Activated CD8-positive, alpha-beta memory T cell treated with anti-CD3 and anti-CD28 coated beads for 48 hours (primary cell): ENCODE measurements at places on chromosomes 13 and 19.

DNA sequence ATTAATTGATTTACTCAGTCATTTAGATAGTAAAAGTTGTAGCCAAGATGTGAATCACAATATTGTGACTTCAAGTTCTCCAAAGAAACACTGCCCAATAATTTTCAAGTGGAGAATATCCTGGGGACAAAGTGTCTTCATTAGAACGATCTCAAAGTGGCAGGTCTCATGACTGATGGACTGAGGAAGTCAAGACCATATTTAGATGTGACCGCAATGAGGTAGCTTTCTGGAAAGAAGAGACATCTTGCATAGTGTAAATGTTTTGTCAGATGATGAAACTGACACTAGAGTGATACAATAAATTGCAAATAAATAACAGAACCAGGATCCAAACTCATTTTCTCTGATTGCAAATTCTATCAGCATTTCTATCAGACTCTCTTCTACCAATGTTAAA is 1476.9 kb downstream of the EFNB2 start:
- no peak for DNase-seq

- no peak for DNase-seq
Measured at GRCh38 chr19:7830272-7830771, 304 bp downstream of the EVI5L start.

DNA sequence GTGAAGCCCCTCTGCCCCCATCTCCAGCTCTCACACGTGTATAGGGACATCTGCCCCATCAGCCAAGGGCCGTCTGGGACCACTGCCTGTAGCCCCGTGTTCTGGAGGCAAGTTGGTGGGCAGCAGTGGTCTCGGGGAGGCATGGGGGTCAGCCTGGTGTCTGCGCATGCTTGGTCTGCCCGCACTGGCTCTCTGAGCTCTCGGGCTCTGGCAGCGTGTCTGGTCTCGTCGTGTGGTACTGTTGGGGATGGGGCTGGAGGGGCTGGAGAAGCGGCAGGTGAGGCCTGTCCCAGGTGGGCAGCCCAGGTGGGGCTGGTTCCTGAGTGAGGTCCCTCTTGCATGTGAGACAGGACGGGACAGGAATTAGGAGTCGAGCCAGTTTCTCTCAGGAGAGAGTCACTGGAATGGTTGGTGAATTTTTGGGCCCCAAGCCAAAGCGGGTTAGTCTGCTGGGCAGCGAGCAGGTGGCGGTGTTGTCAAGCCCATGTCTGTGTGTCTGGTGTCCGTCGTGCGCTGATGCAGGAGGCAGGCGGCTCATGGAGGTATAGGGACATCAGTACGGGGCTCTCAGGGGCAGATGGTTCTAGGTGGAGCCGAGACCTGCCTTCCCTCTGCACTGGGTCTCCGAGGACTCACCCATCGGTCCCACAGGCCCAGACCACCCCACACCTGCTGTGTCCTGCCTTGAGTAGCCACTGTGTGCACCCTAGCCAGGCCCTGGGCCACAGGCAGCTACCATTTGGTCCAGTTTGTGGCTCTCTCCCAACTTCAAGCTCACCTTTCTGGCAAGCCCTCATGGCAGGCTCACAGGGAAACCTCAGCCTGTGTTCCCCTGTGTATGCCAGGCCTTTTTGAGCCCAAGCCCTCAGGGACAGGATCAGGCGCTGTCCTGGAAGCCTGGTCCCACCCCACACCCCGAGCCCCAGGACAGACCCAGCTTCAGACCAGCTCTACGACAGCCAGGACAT is 18.2 kb downstream of the COMP start:
- no peak for DNase-seq

GRCh38 chr13:82878536-82878935 is 1003.7 kb downstream of the SLITRK1 start:
- no peak for DNase-seq

- no peak for DNase-seq
Measured at GRCh38 chr13:48760626-48761025, 106.9 kb downstream of the CYSLTR2 start.

GRCh38 chr13:92255526-92255925 is 857.1 kb downstream of the GPC5 start:
- DNase-seq = no peak

DNA sequence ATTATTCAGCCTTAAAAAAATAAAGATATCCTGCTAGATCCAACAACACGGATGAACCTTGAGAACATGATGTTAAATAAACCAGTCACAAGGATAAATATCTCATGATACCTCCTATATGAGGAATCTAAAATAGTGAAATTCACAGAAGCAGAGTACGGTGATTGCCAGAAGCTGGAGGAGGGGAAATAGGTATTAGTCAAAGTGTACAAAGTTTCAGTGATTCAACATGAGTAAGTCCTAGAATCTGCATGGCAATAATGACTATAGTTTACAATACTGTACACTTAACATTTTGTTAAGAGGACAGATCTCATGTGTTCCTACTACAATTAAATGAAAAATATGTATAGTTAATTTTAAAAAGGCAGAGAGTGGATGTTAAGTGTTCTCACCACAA is 206.6 kb upstream of the SLC10A2 start:
- no peak for DNase-seq

DNA sequence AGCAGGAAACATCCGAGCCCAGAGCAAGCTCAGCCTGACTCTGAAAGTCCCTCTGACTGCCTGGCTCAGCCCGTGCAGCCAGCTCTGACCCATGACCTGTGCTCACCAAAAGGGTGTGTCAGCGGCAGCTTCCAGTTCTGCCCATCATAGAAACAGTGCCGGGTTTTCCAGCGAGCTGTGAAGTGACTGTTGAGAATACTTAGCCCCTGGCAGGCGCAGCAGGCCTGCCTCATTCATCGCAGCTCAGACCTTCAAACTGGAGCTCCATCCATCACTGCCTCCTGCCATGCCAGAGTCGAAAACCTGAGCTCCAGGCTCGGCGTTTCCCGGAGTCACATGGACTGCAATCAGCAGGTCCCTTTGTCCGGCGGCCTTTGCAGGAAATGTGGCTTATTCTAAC is 16.3 kb upstream of the GSX1 start:
- DNase-seq = no peak

DNA sequence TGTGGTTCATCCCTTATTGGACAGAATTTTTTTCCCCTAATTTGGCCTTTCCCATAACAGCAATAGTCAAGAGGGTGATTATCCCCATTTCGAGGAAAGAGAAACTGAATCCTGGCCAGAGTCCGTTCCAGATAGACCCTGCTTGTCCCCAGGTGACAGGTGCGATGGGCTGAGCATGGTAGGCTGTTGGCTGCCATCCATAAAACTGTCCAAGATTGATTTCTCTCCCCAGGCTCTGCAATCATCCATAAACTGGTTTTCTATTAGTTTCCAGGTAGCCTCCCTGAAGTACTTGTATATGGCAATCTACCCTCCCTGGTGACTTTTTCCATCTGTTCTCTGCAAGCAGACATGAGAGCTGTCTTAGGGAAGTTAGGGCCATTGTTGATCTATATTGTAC is 25.4 kb downstream of the SERP2 start:
- no peak for DNase-seq

DNA sequence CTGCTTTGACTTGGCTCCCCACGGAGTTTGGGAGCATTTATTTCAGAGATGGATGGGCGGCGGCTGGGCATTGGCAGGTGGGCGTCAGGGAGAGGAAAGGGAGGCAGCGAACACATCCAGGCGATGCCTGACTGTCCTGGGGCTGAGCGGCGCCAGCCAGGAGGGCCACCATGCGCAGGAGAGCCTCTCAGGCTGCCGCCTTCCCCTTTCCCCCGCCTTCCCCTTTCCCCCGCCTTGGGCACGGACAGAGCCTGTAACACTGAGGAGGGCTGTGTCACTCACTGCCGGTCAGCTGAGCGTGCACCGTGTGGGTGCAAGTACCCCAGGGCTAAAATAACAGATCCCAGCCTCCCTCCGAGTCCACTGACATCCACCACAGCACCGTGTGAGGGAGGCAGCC is 11.4 kb downstream of the MCF2L start:
- DNase-seq = no peak

- no peak for DNase-seq
Measured at GRCh38 chr13:60797112-60797511, 400.1 kb downstream of the TDRD3 start.
